Neural crest cell (in vitro differentiated cells): ENCODE measurements at places on chromosomes 12 and 14. TPM values are rescaled to one million over a fixed set of nuclear protein-coding genes. Genes with fewer than 3 reads are reported as not detected.

The KLRC2 gene
- total RNA-seq, result not detected in 2 replicates

The RTN1 gene
- total RNA-seq, result 14.9 and 18.0 TPM in 2 replicates

The PLXNC1 gene
- 4.3 and 5.8 TPM in 2 replicates for total RNA-seq

The ARID4A gene
- 28.7 and 30.5 TPM in 2 replicates for total RNA-seq

The ETFBKMT gene
- 1.3 and 2.2 TPM in 2 replicates for total RNA-seq

The TRHDE gene
- total RNA-seq, result 0.51 and 0.66 TPM in 2 replicates

The SMCO2 gene
- total RNA-seq, result not detected in 2 replicates

The PIANP gene
- 8.6 and 8.7 TPM in 2 replicates for total RNA-seq

The ARG2 gene
- 19.1 and 22.2 TPM in 2 replicates for total RNA-seq

The PUS7L gene
- 7.8 and 10.6 TPM in 2 replicates for total RNA-seq

The PDE3A gene
- 2.4 and 2.7 TPM in 2 replicates for total RNA-seq

The TTC9 gene
- 3.7 and 4.2 TPM in 2 replicates for total RNA-seq

The STAC3 gene
- total RNA-seq, result 3.8 and 4.1 TPM in 2 replicates

The OTX2 gene
- 0.77 and 0.84 TPM in 2 replicates for total RNA-seq

The ZFHX2 gene
- total RNA-seq, result 9.9 and 11.0 TPM in 2 replicates

The SYNE3 gene
- total RNA-seq, result 0.82 and 0.96 TPM in 2 replicates

The TMEM63C gene
- 0.59 and 0.91 TPM in 2 replicates for total RNA-seq

The TRPV4 gene
- 3.5 and 3.7 TPM in 2 replicates for total RNA-seq

The EXOC3L4 gene
- not detected in 2 replicates for total RNA-seq

The MYO1A gene
- 0.25 and 0.40 TPM in 2 replicates for total RNA-seq

The C14orf39 gene
- 0.56 and 1.4 TPM in 2 replicates for total RNA-seq

The PKP2 gene
- 3.6 TPM in 2 replicates for total RNA-seq

The DTX1 gene
- 8.1 and 8.4 TPM in 2 replicates for total RNA-seq

The FZD10 gene
- 14.2 and 15.5 TPM in 2 replicates for total RNA-seq

The IL23A gene
- total RNA-seq, result 0.23 TPM in 1 of 2 replicates, not detected in the other

The HOXC11 gene
- not detected in 2 replicates for total RNA-seq

The AGAP2 gene
- 3.9 and 4.1 TPM in 2 replicates for total RNA-seq

The GYS2 gene
- total RNA-seq, result not detected in 2 replicates

The ASIC1 gene
- total RNA-seq, result 22.7 and 25.0 TPM in 2 replicates

The RNASE4 gene
- 2.6 TPM in 2 replicates for total RNA-seq

The CPNE6 gene
- total RNA-seq, result not detected in 2 replicates

The BCL11B gene
- 0.28 and 0.32 TPM in 2 replicates for total RNA-seq

The SERPINA9 gene
- total RNA-seq, result not detected in 2 replicates

The RNF31 gene
- 65.5 and 82.2 TPM in 2 replicates for total RNA-seq

The KLRG1 gene
- total RNA-seq, result 5.8 and 7.0 TPM in 2 replicates

The GPR68 gene
- 0.14 and 0.36 TPM in 2 replicates for total RNA-seq

The GLIPR1L1 gene
- not detected in 2 replicates for total RNA-seq

The ANG gene
- total RNA-seq, result 2.3 and 3.3 TPM in 2 replicates

The ZNF740 gene
- 52.7 and 59.6 TPM in 2 replicates for total RNA-seq

The CMTM5 gene
- 2.0 and 3.1 TPM in 2 replicates for total RNA-seq
